ENCODE measurements at places on chromosomes 7 and 10.

GRCh38 chr7:85095366-85095765 is 91.5 kb downstream of the SEMA3D start:
- DNase-seq = no peak

DNA sequence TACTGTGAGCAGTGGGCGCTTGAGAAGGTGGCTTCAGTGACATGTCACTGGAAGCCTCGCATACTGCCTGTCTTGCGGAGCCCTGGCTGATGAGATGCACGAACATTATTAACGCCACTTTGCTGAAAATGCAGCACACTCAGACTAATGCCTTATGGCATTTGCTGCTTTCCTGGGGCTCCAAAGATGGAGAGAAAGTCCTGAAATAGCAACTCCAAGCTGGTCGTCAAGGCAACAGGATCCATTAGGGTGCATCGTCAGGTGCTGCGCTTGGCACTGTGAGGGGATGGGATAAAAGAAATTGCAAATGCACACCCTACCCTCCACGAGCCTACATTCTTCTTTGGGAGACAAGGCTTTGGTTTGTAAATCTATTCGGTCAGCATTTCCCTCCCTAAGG is 592.5 kb downstream of the TYW1 start:
- no peak for DNase-seq

DNA sequence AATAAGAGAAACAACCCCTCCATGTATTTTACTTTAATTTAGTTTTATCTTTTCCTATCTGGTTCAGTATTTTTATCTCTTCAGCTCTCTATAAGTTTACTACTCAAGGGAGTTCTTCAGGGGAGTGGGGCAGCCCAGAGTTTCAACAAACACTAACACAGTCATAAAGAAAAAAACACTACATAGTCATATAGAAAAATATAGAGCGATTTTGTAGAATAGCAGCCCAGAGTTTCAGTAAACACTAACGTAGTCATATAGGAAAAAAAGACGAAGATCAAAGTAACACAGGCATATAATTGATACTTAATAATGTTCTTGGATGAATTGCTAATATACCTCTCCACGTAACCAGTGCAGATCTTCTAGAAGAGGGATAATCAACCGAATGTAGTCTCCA is 54.7 kb downstream of the PON1 start:
- no peak for DNase-seq

DNA sequence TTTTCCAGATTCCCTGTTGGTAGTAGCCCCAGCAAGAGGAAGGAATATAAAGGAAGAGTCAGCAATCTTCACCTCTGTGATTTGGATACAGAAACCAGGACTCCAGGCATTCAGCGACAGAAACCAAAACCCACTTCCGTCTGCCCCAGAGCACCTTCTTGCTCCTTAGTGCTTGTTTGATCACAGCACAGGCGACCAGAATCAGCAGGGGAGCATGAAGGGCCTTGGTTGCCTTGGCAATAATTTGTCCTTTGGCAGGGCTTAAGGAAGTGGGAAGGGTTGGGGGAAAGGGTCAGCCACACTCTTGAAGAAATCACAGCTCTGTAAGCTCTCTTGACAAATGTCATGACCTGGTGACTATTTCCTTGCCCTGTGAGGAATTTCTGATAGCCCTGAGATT is 379.6 kb downstream of the OTUD1 start:
- DNase-seq = no peak

- DNase-seq = no peak
These were observed 66.2 kb upstream of the ARID5B start for GRCh38 chr10:61835069-61835945.

DNA sequence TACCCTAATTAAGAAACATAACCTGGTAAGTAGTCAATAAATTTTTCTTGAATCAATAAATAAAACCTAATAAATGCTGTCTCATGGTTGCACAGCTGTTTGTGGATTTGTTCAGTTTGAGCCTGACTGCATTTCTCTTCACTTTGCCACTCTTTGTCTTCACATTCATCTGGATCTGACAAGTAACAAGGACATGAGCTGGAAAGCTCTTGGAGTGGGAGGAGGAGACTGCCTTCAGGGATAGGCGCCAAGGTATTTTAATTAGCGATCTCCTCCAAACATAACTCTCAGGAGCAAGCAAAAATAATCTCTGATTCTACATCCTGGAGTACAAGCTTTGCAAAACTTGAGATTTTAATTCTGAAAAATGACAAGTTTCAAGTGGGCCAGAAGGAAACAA is 251.0 kb downstream of the BMPER start:
- no peak for DNase-seq

- no peak for DNase-seq
These were observed 32.4 kb downstream of the GPRIN2 start for GRCh38 chr10:46523962-46524471.

DNA sequence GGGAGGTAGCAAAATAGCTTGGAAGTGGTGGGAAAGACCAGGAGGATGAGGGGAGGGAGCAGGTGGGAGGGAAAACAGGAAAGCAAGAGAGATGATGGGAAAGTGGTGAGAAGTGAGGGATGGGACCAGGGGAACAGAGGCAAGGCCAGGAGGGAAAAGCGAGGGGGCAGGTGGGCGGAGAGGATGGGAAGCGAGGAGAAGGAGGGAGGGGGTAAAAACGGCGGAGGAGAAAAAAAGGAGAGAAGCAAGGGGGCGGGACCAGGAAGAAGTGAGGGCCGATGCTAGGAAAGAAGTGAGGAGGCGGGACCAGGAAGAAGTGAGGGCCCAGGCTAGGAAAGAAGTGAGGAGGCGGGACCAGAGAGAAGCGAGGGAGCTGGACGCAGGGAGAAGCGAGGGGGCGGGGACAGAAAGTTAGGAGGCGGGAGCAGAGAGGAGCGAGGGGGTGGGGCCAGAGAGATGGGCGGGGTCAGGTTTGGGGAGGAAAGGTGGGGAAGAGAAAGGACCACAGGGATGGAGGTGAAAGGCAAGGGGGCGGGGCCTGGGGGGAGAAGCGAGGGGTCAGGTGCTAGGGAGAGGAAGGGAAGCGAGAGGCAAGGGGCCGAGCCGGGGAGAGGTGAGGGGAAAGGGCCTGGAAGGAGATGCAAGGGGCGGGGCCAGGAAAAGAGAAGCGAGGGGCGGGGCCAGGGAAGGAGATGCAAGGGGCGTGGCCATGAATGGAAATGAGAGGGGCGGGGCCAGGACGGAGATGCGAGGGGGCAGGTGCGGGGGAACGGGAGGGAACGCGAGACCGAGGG is 984 bp downstream of the SMURF1 start:
- peak; percentile 66 for DNase-seq

GRCh38 chr7:90933041-90933440 is 331.2 kb upstream of the FZD1 start:
- no peak for DNase-seq

DNA sequence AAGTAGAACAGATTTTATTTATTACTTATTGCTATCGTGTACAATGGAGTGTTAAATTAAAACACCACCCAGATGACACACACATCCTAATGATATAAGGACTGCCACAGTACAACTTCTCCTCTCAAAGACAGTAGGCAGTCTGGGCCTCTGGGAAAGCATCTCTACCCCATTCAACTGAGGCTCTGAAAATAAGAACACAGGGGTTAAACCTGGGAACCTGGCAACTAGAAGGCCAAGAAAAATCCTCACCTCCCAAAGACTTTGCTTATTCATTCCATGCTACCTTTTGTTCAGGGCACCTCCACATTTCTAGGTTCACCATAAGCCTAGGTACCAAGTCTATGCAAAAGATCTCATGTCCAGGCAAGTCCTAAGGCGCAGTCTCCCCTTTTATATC is 125.4 kb upstream of the FEZF1 start:
- no peak for DNase-seq

- DNase-seq = no peak
These were observed at the start of gene CAV2 for GRCh38 chr7:116499168-116500077. Gene CAV2, plus strand, starts transcription at chr7:116499738. Its CDS starts 44 bp downstream, at chr7:116499782.

DNA sequence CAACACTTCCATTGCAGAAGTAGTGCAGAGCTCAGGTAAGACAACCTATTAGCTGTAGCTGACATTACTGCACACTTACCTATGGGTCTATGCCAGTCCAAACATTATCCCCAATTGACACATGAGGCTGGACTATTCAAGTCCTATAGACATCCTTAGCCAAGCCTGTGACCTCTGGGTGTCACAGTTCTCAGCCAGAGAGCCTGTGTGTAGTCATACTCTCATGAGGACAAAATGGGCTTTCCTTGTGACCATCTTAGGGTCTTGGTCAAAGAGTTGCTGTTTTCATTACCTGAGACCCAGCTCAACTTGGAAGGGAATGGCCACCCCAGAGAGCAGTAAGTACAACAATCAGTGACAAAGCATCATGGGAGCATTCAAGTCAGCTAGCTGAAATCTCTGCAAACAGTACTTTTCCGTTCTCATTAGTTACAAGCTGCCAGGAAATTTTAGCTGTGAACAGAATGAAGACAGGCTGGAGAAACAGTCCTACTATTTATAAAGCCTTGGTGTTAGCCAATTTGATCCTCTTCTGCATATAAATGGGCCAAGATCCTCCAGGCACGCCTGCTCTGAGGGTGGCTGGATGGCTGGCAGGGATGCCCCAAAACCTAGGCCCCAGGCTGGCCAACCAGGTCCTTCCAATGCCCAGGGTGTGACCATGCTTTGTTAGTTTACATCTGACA is 44.3 kb downstream of the NUDCD3 start:
- DNase-seq = no peak

DNA sequence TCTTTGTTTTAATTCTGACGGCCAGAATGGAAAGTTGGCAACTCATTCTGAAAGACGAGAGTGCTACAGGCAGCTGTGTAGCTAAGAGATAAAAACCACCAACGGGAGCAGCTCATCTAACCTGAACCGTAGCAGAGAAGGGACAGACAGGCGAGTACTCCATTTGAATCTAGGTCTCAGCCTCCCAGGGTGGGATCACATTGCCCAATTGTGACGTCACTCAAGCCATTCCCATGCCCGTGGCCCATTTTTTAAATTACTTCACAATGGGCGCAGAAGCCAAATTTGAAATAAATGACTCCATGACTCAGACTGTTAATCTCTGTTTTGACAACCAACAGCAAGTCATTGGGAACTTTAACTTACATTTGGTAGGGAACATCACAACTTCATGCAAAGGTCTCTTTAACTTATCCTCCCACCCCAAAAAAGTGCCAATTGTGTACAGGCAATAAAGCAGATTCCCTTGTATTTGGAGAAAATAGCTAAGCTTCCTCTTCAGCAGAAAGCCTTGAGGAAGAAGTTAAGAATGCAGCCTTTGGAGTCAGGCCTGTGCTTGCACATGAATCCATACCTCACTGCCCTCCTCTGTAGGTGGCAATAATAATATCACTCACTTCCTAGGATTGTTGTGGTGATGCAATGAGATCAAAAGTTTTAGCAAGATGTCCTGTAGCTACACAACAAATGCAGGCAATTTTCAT is 93.2 kb upstream of the KIF5B start:
- DNase-seq = no peak

- DNase-seq = no peak
These were observed 23.1 kb upstream of the DRGX start for GRCh38 chr10:49419005-49419404.

GRCh38 chr10:114519756-114520293 is 115.5 kb upstream of the AFAP1L2 start:
- no peak for DNase-seq

- DNase-seq = no peak
These were observed 52.7 kb upstream of the VIPR2 start for GRCh38 chr7:159197066-159197975.

- no peak for DNase-seq
These were observed 29.2 kb downstream of the SORBS1 start for GRCh38 chr10:95531994-95532399.

GRCh38 chr10:70753026-70753663 is 32.0 kb downstream of the TBATA start:
- DNase-seq = no peak

DNA sequence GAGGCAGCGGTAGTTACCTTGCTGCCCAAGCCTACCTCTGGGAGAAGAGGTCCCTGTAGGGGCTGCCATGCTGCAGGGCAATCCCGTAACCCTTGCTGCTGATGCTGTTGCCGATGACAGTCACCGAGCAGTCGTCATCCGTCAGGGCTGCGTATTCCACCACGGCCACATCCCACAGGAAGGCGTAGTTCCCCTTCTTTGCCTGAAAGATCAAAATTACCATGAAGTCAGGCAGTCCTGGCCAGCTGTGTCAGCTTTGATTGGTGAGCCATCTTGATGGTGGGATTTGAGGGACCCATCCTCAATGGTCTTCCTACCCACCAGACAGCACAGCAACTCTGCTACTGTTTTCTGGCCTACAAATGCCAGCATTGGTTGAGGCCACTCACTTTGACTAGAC is 746.8 kb downstream of the GRID1 start:
- DNase-seq = no peak
